ENCODE measurements at places on chromosomes 4 and X.

GRCh38 chr4:174122705-174123104 lies 160.8 kb downstream of the FBXO8 start:
- DNase-seq, result no peak

DNA sequence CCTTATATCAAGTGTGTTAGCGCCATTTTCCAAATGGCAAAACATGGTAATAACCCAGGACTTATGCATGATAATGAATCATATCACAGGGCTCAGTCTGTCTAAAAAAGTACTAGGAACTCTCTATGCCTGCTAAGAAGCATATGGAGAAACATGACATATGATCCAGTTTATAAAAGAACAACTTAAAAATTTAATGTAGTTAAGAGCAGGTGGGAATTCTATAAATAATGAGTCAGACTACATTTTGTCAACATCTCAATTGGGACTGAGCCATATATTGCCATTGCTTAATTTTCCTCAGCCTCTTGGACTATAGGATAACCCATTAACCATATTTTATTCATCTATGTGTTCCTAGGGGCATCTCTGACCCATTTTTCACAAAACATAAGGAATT lies 360.4 kb upstream of the AGA start:
- no peak for DNase-seq

- no peak for DNase-seq
Measured at GRCh38 chrX:121310820-121311219, 263.4 kb downstream of the GLUD2 start.

DNA sequence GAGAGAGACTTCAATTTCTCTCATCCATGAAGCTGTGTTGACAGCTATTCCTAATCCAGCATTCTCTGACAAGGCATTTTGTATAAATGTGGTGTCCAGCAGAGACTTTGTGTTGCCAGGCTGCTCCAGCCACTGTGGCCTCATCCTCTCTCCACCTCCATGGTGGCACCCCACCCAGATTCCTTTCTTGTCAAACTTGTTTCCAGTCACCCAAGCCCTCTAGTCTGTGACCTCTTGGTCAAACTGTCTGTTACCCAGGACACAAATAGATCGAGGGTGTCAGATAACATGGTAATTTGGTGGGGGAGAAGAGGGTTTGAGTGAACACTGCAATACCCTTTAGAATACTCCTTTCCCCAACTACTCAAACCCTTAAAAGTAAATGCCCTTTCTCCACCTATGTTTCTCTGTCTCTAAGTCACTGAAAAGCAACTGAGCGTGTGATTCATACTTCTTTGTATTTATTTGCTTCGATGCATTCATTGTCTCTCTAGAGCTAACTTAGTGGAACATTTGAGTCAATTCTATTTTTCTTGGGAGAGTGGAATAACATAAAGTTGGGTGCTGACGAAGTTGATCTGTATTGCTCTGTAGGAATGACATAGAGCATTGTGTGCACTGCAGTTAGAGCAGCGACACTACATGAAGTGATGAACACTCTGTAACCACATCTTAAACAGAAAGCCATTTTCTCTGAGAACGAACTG lies 13.7 kb downstream of the PITX2 start:
- DNase-seq, result no peak

- DNase-seq, result no peak
Measured at GRCh38 chr4:120964596-120964995, 42.1 kb upstream of the PRDM5 start.

GRCh38 chrX:9301836-9302235 lies 163.0 kb upstream of the TBL1X start:
- no peak for DNase-seq

DNA sequence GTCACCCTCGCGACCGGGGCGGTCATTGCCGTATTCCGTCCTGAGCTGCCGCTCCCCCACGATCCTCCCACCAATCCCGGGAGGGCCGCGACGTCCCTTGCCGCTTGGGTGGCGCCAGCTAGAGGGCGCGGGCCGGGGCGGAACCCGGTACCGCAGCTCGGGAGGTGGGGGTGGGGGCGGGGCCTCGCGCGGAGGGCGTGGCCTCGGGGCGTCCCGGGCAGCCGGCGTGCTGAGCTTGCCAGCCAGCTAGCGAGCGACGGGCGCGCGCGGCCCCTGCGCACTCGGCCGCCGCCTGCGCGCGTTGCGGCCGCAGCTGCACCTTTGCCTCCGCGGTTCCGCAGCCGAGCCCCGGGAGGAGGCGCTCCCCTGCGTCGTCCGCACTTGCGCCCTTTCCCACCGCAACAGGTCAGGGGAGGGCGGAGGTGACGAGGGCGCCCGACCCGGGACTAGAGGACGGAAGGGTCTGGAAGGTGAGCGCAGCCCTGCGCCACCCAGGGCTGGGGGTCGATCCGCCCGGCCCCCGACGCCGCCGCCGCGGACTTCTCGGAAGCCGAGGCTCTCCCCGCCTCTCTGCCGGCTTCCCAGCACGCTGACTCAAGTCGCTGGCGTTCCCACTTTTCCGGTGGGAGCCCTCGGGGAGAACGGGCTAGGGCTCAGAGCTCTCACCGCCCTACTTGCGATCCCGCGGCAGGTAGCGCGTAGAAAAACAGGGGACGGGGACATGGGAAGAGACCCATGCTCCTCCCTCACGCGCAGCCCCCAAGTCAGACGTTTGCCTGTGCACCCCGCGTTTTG lies at the start of gene AFF1:
AFF1 (plus strand) TSS at position 241 of the 795 bp plus-strand sequence. CDS start 13,523 bp downstream, outside the sequence.
- DNase-seq, result peak; percentile 95

DNA sequence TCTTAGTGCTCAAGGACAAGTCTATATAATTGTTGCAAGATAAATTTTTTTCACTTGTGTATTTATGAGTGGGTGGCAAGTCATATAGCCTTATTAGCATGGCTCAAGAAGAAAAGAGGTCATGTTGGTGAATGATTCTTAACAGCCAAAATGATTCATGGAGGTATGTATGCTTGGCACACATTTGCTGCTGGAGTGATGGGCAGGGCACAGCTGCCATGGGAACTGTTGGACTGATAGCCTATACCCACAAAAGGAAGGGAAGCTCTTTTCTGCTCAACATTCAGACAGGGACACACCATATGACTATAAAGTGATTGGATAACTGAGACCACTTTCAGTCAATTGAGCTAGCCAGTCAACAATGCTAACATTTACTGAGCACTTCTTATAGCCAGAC lies 46.8 kb upstream of the PITX2 start:
- DNase-seq, result no peak

Data from GM13976 (cell line).